ENCODE measurements at places on chromosomes 13 and 19.

DNA sequence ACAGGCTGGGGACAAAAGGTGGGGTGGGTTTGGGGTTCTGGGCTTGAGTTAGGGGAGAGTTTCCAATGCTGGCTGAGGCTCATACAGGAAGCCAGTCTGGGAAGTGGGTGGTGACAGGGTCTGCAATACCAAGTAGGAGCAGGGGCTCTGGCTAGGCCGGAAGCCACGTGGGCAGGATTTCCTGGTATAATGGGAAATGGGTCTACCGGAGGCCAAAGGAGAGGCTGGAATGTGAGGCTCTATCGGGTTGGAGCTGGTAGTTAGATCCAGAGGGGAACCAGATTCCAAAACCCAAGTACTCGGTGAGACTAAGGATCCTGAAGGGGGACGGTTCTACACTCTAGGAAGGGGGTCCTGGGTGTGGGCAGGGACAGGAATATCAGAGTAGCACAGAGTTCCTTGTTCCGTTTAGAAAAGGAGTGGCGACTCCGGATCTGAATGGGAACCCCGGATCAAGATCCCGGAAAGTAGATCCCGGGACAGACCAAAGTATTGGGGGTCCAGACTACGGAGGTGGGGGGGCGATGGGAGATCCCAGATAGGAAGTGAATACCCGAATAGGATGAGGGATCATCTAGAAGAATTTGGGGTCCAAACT lies 802 bp downstream of the CDC37 start:
- DNase-seq = no peak

GRCh38 chr13:107375701-107376340 lies 807.9 kb upstream of the ARGLU1 start:
- no peak for DNase-seq

GRCh38 chr13:20422362-20422761 lies 103.3 kb downstream of the CRYL1 start:
- no peak for DNase-seq

DNA sequence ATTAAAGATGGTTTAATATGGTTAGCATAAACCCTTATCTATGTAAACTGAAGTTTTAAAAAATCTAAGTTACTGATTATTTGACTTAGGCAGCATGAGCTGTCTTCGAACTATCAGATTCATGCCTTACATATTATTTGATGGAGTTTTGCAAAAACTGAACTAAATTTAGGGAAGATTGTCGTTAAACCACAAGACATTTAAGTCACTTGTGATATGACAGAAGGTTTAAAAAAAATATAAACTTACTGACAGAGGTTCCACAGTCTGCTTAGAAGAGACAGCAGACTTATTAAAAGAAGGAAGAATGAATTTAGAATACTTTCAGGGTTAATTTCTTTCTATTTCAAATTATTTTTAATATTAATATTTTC lies 110.9 kb upstream of the FRY start:
- no peak for DNase-seq

DNA sequence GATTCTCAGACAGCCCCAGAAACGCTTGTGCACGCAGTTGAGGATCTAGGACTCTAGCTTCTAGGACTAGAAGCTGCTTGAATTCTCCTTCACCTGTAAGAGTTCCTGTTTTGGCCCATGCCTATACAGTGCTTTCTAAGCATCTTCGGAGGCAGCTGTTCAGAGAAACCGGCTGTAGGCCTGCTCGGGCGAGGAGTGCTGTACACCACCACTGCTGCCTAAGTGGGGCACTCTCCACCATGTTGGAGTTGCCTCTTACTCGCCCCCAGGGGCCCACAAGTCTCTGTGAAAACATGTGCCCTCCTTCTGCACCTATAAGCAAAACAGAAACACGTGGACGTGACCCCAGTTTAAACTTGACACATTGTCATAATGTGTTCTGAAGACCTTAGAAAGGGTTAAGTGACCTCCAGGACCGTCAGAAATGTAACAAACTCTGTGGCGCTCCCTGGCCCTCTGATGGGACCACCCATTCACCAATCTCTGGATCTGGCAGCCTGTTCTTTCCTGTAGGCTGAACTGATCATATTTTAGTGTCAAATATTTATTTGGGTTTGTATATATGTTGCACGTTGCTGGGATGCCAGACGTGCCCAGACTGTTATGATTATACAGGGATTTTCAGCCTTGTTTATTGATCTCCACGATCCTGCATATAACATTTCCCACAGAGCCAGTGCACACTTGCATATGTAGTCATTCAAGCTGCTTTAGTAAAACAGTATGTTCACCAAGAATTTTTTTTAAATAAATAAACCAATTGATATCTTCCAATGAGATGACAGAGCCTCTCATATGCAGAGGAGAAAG lies 60.8 kb downstream of the C13orf42 start:
- DNase-seq = no peak

DNA sequence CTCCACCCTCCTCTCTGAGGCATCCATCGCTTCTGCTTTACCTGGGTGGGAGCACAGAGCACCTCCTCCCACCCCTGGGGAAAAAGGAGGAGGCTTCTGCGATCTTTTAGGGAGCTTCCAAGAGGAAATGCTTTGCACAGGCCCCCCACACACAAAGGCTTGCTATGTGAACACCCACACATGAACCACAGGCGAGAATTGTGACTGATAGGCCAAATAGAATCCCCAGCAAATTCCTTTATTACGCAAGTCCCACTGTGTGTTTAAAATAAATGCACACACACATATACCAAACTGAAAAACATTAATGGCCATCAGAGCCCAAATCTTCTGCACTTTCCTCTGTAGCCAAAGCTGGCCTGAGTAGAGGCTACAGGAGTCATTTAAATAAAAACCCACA lies 50.6 kb downstream of the HSPH1 start:
- no peak for DNase-seq

- no peak for DNase-seq
These were observed at the start of gene OR7A17 for GRCh38 chr19:14886032-14886431. TSS of gene OR7A17 (minus strand) at chr19:14886132. CDS start at chr19:14881355, 4,777 bp downstream.

DNA sequence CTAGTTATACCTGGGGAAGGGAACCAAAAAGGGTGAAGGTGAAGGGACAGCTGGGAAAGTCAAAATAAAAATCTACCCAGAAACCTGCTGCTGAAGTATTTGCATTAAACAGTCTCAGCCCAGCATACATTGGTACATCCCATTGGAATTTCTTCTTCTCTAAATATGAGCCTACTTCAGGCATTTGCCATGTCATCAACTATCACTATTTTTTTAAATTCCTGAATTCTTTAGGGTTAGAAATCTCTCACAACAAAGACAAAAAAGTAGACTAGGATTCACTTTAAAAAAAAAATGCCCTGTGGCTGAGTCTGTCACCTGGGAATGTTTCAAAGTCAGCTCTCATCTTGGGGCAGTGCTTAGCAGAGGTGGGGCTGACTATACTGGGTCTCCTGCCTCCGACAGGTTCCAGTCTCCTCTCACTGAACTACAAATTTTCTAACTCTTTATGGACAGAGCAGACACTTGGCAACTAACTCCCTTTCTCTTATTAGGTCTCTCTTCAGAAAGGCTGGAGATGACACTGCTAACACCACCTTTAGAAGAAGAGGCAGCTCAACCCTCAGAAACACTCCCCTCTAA lies 141.2 kb downstream of the LHFPL6 start:
- no peak for DNase-seq

DNA sequence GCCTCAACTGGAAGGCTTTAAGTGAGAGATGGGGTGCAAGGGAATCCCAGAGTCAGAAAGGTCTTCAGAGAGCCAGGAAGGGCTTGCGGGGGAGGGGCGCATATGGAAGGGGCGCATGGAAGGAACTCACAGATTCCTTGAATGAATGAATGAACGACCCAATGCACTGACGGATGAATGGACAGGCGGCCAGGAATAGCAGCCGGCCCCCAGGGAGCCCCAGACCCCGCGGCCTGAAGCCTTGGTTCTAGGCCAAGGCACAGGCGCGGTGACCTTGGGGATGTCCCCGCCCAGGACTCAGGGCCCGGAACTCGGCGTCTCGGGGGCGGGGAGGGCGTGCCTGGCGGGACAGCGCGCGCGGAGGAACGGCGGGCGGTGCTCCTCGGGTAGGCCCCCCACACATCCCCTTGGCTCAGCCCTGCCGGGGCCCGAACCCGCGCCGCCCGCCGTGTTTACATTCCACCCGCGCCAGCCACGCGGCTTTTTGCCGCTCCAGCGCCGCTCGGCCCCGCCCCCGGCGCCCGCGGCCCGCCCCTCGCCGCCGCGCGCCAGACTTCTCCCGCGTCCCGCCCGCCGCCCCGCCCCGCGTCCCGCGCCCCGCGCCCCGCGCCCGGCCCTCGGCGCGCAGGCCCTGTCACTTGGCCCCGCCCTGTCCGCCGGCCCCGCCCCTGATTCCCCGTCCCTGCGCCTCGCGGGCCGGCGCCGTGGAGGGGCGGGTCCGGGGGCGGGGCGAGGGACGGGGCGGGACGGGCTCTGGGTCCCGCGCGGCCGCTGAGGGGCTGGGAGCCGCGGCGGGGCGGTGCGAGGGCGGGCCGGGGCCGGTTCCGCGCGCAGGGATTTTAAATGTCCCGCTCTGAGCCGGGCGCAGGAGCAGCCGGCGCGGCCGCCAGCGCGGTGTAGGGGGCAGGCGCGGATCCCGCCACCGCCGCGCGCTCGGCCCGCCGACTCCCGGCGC lies at the start of gene CCNE1:
Gene CCNE1 (plus strand): TSS at position 867 of the 955 bp plus-strand sequence. CDS start 565 bp downstream, outside the sequence.
- peak; percentile 96 for DNase-seq

DNA sequence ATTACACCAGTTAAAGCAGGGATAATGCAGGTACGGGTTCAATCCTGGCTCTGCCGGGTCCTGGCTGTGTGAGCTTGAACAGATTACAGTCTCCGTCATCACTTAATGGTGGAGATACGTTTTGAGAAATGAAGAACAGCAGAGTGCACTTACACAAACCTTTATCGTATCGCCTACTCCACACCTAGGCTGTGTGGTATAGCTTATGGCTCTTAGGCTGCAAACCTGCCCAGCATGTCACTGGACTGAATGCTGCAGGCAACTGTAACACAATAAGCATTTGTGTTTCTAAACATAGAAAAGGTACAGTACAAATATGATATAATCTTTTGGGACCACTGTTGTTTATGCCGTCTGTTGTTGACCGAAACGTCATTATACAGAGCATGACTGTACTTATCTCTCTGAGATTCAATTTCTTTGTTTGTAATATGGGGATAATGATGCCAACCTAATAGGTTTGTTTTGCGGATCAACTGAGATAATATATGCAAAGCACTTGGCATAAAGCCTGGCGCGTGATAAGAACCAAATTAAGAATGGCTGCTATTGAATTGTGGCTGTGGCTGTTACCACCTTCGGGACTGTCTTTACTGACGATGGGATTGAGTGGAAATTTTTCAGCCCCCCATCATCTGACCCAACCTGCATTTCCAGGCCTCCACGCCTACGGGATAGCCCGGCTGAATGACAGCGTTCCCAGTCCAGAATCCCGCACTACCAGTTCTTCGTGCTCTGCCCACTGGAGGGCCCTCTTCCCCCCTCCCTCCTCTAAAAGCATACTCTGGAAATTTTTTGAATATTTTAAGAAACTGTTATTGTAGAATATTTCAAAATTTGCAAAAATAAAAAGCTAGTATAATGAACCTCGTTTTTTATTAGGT lies 11.2 kb downstream of the KRTDAP start:
- no peak for DNase-seq

DNA sequence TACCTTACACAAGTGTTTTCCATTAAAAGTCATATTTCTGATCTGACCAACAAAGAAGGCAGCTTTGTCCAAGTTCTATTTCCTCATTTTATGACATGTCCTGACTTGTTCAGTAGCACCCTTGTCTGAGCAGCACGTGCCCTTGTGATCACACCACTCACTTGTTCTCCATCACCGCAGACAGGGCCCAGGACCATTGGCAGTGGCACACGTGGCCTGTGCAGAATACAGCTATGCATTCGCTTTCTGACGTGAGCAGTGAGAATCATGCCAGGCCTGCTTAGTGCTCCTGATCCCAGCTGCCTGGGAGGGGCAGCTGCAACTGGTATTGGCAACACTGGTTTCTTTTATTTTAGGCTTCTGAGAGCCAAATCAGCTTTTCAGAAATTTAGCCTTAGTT lies 134.2 kb downstream of the FRY start:
- peak; percentile 45 for DNase-seq
